ENCODE measurements at places on chromosomes 5 and 9.
A peak's percentile ranks its signal among the peaks of the same experiment; 100 is the strongest.

DNA sequence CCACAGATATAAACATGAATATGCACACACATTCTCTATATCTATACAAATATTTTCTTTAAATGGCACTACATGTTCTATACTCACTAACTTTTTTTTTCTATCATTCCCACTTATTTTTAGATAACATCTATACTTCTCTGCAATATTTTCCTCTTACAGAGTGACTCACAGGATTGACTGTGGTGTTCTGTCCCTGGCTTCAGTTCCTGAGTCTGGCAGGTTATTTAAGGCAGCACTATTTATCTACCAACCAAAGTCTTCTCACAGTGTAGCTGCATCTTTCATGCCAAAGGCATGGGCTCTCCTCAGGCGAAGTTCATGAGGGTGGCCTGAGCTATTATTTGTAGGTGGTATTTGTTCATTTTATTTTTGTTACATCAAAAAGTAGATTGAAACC lies 409.0 kb downstream of the PRR16 start:
- no peak for DNase-seq

DNA sequence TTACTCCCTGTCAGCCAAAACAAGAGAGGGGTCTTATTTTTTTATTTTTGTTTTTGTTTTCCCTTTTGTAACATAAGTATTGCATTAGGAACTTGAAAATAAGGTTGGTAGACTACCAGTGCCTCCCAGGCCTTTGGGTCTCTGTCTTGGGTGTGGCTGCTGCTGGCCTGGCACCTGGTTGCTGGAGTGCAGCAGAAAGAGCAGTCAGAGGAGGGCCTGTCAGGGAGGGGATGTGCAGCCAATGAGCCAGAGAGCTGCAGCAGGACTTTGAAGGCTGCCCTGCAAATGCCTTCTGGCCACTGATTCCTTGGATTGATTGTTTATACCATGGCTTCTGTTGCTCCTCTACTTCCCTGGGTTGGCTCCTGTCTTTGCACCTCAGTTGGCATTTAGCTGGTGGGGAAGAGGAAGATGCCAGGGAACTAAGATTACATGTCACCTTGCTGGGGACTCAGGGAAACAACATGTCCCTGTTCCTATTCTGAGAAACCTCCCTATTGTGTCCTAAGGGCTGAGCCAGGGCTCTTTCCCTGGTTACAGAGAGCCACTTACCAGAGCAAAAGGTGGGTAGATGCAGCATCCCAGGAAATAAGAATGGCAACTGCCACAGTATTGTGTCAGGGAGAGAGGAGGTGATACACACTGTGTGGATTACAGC lies 66.6 kb downstream of the ANGPTL2 start:
- DNase-seq = no peak

DNA sequence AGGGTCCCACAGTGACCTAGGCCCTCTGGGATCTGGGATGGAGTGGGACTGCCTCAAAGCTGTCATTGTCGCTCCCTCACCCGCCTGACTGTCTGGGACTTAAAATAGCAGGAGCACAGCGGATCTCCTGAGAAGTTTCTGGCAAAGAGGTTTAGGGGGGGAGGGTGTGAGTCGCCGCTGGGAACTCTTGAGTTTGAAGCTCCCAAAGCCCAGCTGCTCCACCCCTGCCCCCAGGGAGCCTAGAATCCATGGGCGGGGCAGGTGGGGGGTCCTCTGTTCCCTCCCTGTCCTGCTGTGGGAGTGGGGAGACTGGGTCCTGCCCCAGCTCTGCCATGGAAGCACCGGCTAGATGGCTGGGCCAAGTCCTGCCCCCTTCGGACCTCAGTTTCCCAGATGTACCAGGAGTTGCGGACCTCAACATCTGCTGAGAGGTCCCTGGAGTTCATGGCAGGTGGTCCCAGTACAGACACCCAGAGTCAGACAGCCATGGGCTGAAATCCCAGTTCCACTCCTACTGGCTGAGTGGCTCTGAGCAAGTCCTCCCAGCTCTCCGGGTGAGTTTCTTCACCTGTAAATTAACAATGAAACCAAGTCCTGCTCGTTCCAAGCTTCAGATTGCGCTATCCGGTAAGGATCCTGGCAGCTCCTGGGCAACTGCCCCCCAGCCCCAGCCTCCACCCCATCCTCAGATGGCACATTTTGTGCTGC lies 985 bp upstream of the WDR38 start:
- DNase-seq = no peak

- no peak for DNase-seq
Measured at GRCh38 chr9:98667005-98667640, 41.6 kb downstream of the GABBR2 start.

DNA sequence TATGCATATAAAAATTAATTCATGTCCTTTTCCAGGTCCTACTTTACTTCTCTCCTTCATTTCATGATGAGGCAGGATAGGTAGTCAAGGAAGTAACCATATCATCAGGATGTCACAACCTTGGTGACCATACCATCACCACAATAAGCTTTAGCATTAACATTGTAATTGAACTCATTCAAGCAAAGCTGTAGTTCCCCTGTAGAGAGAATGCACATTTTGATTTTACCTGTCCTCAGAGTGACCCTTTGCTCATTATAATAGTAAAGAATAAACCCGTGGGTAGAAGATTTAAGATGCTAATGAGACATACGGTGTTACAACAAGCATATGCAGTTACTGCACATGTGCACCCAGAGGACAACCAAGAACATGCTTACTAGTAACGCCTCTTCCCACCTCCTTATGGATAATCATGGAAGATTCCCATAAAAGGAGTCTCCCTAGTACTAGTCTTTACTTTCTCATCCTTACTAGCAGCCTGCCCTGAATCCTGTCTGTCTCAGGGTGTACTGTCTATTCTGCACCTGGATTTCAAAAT lies 2.2 kb downstream of the IFNA6 start:
- DNase-seq = no peak

GRCh38 chr5:159341906-159342310 lies 11.6 kb upstream of the IL12B start:
- no peak for DNase-seq

DNA sequence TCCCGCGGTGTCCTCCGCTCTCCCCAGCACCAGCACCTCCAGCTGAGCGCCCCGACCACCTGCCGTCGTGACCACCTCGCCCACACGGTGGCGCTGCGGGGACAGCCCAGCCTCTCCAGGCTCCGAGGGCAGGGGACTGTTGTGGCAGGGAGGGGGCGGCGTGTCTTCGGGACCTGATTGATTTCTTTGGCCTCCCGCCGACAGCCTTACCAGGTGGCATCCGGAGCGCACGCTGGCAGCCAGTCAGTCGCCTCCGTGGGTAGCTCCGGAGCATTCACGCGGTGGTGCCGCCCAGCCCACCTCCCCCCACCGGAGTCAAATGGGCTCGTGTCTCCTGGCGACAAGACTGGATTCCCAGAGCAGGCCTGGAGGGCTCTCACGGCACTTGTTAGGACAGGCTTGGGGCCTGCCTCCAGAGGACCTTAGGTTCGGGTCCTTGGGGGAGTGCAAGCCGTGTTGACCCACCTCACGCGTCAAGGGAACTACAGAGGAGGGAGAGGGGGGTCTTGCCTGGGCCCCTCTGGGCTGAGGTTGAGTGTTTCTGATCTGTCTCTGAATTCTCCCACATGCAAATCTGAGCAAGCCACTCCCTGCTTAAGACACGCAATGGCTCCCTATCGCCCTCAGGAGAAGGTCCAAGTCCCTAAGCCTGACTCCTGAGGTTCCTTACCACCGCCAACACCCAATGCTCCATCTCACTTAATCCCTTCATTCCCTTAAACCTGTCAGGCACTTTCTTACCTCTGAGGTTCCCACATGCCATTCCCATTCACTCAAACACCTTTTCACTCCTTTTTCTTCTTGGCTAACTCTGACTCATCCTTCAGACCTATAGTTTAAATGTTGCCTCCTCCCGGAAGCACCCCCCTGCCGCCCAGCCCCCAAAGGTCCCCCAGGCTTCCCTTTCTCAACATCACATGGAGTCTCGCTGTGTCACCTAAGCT lies 51.2 kb upstream of the GGTA1 start:
- DNase-seq = peak; percentile 79

DNA sequence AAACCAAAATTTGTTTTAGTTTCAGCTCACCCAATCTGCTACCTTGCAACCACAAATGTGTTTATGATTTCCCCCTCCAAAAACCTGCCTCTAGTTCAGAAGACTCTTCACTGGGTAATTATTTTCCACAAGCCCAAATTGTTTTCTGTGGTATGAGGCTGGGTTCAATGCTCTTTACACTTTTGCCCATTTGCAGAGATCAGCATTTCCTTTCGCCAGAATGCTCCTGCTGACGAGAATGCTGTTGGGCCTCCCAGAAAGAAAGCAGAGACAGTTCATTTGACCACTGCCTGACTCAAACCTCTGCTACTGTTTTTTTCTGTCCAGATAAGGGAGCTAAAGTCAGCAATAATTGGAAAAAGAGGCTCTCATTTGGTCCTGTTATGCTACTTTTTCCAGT lies 427.3 kb downstream of the PDE4D start:
- DNase-seq = no peak

GRCh38 chr9:96085491-96086143 lies 210.1 kb downstream of the ERCC6L2 start:
- DNase-seq = no peak

DNA sequence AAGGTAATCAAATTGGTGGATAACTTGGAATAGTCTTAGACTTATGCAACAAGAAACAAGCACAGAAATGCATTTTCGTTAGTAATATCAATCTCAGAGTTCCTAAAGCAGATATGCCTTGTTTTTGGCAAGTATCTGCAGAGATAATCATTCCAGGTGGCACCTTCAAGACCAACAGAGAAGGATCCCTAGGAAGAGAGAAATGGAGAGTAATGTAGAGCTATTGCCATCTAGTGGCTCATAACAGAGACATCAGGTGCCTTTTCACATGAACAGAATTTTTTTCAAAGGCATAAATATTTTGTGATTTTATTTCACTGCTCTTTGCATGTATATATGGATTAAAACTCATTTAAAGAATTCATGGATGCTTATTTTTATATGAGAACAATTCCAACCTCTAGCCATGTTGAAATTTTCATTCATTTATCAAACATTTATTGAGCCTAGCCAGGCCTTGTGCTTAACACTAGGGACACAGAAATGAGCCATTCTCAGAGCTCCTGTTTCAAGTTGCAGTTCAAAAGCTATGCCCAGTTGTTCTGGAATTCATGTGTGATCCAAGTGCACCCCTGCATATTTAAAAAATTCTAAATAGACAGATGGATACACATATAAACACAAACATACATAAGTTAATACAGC lies 117.5 kb upstream of the OR13F1 start:
- DNase-seq = peak; percentile 8

GRCh38 chr5:35035271-35035670 lies 12.5 kb downstream of the AGXT2 start:
- DNase-seq = no peak

DNA sequence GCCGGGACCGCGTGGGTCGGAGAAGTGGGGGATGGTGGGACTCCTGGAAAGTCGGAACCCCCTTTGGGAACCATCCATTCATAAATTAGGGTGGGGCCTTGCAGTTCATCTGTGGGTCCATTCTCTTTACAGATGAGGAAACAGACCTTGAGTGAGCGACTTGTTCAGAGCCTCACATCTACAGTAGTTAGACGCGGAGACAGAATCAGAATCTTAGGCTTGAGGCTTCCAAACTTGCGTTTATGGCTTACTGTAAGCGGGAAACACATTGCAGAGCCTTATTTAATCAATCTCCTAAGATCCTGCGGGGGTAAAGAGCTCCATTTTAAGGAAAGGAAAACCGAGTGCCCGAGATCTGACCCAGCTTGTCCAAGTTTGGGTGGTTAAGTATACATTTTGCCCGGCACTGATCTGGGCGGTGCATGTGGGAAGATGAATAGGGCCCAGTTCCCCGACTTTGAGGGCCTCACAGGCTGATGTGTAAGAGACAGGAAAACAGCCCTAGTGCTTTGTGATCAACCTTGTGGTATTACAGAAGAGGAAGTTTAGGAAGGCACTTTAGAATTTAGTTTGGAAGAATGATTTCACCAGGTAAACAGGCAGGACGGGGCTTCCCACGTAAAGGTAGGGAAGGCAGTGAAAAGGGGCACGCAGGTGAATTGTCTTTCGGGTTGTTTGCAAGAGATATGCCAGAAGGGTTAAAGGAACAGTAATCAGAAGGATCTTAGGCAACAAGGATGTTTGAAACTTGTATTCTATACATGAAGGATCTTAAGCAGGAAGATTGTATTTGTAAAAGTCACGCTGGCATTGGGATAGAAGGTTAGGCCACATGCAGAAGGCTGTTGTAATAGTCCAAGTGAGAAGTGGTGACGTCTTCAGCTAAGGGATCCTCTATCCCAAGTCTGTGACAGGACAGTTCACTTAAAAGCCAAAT lies 744 bp downstream of the TARS1 start:
- no peak for DNase-seq

DNA sequence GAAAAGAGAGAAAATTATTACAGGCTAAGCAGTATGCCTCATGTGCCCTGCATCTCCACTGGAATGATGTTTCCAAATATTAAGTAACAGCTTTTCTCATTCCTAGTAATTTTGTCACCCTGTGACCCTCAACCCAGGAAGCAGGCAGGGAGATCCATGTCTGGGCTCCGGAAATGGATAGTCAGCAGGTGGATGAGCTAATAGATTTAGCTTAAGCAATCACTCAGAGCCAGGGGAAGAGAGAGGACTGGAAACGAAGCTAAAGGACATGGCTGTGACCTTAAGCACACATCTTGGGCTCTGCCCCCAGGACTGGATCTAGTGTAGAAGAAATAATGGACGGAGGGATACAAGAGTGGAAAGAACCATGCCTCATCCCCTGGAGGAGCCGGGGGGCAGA lies 89.5 kb downstream of the ARSB start:
- DNase-seq = no peak

- DNase-seq = no peak
Measured at GRCh38 chr5:56172241-56172640, 60.9 kb downstream of the ANKRD55 start.

DNA sequence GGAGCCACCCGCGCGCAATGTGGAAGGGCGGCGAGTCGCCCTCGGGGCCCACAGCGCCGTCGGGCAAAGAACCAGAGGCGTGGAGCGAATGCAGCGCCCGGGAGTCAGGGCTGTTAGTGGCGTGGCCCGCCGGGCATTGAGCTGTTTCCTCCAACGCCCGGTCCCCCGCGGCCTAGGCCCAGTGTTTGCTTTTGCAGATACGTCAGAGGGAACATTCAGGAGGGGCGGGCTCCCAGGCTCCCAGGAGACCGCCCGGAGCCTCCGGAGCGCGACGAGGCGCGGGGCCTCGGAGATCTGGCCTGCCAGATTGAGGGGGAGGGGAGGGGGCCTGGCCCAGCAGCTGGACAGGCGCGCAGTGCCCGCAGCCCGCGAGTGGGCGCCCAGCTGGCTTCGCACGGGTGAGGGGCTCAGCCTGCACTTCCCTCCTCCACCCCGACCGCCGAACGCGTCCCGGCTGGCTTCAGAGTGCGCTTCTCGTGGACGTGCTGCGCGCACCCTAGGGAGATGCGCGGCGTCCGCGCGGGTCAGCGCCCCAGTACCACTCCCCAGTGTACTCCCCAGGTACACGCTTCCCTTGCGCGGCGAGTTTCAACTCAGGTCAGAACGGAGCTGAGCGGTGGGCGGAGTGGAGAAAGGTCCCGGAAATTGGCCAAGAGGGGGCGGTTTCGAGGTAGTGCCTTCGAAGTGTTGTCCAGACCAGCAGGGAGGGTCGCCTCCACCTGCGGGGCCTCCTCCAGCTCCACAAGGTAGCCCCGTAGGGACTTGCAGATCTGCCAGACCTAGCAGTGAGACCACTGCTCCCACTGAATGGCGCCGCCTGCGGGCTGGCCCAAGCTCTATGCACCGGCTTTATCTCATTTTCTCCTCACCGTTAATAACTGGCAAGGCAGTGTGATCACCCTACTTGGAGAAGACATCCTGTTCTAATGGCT lies 130.4 kb downstream of the TMEM174 start:
- no peak for DNase-seq

- DNase-seq = no peak
Measured at GRCh38 chr9:81530310-81530810, 159.0 kb downstream of the TLE1 start.

- DNase-seq = no peak
Measured at GRCh38 chr5:98957307-98957706, 28.5 kb upstream of the CHD1 start.
